HepG2 (cell line): ENCODE measurements at places on chromosomes 4 and X. TPM values are rescaled to one million over a fixed set of nuclear protein-coding genes. Genes with fewer than 3 reads are reported as not detected.

- no peaks in the 10 kb centered on the region for H3K4me1 ChIP-seq
- DNase-seq, result no peak
- H3K36me3 ChIP-seq, result no peaks in the 10 kb centered on the region
- H3K27ac ChIP-seq, result no peak overlapping the region
- H3K27me3 ChIP-seq, result no peaks in the 10 kb centered on the region
Observed at GRCh38 chr4:15868826-15869413, 69.6 kb downstream of the FGFBP1 start.

SYN1 gene
- total RNA-seq, result not detected in 2 replicates

DNA sequence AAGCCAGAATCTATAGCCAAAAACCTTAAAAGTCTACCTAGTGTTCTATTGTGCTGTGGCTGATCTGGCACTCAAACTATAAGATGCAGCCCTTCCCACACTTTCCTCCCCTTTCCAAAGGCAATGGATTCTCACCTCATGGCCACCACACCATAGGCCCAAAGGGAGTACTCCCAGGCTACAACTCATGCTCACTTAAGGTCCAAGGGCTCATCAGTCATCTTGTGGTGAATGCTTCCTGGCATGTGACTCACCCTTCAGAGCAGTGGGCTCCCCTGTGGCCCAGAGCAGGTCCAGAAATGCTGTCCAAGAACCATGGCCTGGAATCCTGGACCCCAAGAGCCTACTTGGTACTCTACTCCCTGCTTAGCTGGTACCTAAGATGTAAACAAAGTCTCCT lies 181.0 kb downstream of the CHRDL1 start:
- H3K36me3 ChIP-seq, result no peaks in the 10 kb centered on the region
- no peaks in the 10 kb centered on the region for H3K4me1 ChIP-seq
- H3K27ac ChIP-seq, result no peak overlapping the region
- no peak overlapping the region for H3K4me3 ChIP-seq
- no peaks in the 10 kb centered on the region for H3K27me3 ChIP-seq
- no peak for DNase-seq

GRCh38 chr4:56155432-56155831 lies 206.7 kb downstream of the CEP135 start:
- no peak for DNase-seq
- no peak overlapping the region for H3K4me3 ChIP-seq
- no peak overlapping the region for H3K27ac ChIP-seq

DNA sequence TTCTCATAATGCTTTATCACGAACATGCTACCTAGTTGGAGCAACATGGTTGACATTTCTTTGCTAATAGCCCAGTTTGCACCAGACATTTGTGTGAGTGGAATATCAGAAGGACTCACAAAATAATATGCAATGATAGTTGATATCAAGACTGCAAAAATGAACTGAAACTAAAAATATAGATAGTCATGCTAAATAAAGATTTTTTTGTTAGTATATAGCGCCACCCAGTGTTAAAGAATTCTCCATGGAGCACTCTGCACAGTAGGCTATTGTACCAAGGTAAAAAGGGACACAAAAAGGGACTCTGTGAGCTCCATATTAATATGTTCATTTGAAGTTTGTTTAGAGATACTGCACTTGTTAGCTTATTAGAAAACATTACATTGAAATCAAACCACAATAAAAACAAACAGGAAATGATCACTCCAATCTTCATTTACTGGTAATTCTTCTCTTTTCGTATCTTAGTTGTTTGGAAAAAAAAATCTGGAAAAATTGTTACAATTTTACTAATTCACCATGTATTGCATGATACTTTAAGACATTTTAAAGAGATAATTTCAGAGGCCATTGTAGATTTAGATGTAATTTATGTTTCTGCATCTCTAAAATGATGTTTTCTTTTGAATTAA lies 1509.6 kb downstream of the ADGRL3 start:
- H3K27ac ChIP-seq, result no peak overlapping the region
- no peaks in the 10 kb centered on the region; the same call in 1 of the 2 replicates for H3K27me3 ChIP-seq
- no peaks in the 10 kb centered on the region for H3K36me3 ChIP-seq
- no peaks in the 10 kb centered on the region for H3K4me1 ChIP-seq
- no peak overlapping the region for H3K4me3 ChIP-seq
